ENCODE measurements at places on chromosomes 1 and 21. TPM values are rescaled to one million over a fixed set of nuclear protein-coding genes. Genes with fewer than 3 reads are reported as not detected.

Gene CR2
- not detected for total RNA-seq

Gene DENND1B
- total RNA-seq: 36.3 TPM

Gene GPR153
- 5.6 TPM for total RNA-seq

Gene SELE
- 0.46 TPM for total RNA-seq

Gene ERICH3
- 0.13 TPM for total RNA-seq

Gene ALDH9A1
- 72.6 TPM for total RNA-seq

DNA sequence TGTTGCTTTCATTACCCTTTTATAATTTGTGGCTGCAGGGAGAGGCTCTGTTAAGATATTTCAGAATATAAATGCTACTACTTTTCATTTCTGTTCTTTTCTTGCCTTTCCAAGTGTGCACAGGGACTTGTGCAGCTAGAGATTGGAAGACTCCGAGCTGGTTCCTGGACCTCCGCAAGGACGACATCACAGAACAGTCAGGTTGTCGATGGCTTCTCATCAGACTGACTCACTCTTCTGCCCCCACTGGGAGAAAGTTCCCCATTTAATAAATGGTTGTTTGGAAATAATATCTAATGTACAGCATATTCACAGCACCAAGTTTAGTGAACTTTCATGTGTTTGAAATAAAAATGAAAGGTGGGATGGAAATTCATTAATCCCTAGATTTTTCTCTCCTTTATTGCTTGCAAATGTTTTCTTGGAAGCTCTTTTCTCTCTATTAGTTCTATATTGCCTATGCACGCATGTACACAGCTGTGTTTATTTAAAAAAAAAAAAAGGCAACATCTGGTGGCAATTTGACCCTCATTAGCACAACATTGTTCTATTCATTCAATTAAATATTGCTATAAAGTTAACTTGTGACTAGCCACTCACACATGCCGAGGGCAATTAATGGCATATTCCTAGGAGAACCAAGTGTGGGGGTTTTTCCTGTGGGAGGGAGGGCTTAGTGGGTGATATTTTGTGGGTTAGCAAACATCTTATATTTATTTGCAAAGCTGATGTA is 77.5 kb upstream of the L1TD1 start:
- no peak for DNase-seq

GRCh38 chr1:50038237-50038809 is 14.6 kb upstream of the AGBL4 start:
- no peak for DNase-seq

- no peak for DNase-seq
Measured at GRCh38 chr1:164702664-164703063, 143.7 kb downstream of the PBX1 start.

DNA sequence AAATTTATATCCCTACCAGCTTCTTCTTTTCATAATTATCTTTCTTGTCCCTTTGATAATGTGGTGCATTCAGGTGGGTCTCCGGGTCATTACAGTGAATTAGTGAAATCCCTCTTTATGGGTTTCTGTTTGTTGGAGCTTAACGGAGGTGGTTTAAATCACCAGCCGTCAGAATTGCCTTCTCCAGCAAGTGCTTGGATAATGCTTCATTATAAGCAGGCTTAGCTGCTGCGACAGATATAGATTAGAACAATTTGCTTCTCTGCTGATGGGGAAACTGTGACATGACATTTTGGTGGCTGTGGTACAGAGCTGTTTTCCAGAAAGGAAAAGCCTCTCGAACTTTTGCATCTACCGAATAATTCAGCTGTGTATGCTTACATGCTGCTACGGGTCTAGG is 56.9 kb downstream of the KAZN start:
- DNase-seq: no peak

DNA sequence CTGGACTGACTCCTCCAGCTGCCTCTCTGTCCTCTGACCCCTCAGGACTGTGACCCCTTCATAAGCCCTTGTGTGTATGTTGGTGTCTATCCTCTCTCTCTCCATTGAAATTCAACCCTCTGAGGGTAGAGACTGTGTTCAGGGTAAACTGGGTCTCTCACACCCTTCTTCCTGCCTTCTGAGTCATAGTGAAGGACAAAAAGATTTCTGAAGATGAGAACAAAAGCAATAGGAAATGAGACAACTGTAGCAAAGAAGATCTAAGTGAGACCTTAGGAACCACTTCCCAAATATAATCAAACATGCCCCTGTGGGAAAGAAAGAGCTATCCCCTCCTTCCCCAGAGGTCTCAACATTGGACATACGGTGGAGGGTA is 16.9 kb downstream of the NUAK2 start:
- no peak for DNase-seq

GRCh38 chr1:47513393-47513792 is 75.5 kb downstream of the FOXD2 start:
- DNase-seq: no peak

DNA sequence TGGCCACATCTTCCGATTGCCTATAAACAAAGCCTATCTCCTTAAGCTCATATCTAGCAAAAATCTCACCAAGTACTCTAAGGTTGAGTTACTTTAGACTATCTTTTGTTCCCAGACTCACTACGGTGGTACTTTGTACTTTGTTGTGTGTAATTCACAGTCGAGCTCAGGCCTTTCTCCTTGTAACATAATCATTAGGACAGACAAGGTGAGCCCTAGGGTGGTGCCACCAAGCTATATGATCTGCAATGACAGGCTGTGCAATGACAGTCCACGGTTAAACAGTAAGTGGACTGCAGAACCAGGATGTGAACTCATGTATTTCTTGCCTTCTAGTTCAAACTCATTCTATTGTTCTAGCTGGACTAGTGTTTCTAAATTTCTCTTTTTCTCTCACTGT is 132.2 kb downstream of the UBE2U start:
- no peak for DNase-seq

DNA sequence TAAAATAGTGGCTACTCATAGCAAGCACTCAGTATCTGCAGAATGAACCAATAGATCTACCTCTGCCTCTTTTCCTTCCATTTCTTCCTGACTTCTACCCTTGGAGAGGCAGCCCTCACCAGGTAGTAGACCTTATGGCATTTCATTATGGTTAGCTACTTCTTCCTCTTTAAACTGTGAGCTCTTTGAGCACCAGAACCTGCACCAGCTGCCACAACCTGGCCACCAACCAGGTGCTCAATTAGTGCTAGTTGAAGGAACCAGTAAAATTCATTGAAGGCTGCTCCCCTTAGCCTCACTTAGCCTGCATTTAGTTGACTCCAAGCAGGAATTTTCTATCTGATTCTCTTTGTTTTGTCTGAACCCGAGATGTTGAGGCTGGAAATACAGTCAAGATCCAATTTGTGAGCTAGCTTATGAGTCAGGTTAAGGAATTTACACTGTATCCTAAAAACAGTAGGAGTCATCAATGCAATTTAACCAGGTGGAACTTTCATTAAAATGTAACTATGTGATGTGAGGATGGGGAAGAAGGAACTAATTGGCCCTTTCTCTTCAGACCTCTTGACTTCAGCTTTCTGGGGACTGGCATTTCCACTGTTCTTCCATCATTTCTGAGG is 81.5 kb upstream of the UBE2U start:
- DNase-seq: no peak

- DNase-seq: no peak
Measured at GRCh38 chr1:20840731-20841130, 53.6 kb upstream of the HP1BP3 start.

DNA sequence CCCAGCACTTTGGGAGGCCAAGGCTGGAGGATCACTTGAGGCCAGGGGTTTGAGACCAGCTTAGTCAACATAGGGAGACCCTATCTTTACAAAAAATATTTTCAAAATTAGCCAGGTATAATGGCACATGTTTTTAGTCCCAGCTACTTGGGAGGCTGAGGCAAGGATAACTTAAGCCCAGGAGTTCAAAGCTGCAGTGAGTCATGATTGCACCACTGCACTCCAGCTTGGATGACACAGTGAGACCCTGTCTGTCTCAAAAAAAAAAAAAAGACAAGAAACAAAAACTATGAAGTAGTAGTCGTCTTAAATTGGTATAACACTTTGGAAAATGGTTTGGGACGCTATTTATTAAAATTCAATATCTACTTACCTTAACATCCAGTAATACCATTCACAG is 7.7 kb downstream of the AIM2 start:
- no peak for DNase-seq

DNA sequence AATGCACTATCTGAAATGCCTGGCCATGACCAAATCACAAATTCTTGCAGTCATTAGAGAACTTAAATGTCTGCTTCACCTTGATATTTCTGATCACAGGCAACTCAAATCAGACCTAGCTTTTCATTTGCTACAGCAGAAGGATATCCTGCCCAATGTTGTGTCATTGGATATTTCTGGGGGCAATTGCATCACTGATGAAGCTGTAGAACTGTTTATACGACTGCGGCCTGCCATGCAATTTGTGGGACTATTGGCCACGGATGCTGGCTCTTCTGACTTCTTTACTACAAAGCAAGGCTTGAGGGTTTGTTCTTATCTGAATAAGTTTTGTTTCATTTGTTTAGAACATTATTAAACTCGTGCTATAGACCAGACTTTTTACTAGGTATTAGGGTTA is 14.9 kb downstream of the ZYG11A start:
- DNase-seq: no peak

DNA sequence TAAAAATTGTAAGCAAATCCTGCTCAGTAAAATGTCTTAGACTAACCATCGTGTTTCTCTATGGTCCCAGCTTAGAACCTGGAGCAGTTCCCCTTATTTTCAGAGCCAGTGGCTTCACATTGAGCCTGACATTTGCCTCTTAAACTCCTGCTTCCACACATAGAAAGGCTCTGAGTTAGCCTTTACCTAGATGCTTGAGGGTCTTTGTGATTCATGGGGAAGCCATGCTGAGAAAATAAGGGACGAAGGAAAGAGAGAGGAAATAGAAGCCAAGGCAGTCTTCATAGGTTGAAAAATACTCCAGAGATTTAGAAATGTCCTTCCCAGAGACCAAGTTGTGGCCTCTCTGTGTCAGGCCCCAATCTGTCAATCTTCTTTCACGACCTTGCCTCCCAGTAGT is 16.1 kb upstream of the RBBP5 start:
- no peak for DNase-seq

DNA sequence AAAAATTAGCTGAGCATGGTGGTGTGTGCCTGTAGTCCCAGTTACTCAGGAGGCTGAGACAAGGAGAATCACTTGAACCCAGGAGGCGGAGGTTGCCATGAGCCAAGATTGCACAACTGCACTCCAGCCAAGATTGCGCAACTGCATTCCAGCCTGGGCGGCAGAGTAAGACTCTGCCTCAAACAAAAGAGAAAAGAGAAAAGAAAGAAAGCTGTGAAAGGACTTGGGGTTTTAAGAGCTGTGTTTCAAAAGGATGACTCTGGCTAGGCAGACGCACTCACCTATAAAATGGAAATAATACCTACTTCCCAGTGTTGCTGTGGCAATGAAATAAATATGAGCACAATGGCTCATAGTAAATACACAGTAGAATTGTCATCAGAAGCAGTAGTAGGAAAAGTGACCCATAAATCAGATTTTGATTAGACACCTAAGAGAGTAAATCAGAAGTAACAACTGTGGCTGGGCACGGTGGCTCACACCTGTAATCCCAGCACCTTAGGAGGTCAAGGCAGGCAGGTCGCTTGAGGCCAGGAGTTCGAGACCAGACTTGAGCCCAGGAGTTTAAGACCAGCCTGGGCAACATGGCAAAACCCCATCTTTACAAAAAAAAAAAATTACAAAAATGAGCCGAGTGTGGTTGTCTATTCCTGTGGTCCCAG is 45.9 kb upstream of the PUM1 start:
- peak; percentile 57 for DNase-seq

DNA sequence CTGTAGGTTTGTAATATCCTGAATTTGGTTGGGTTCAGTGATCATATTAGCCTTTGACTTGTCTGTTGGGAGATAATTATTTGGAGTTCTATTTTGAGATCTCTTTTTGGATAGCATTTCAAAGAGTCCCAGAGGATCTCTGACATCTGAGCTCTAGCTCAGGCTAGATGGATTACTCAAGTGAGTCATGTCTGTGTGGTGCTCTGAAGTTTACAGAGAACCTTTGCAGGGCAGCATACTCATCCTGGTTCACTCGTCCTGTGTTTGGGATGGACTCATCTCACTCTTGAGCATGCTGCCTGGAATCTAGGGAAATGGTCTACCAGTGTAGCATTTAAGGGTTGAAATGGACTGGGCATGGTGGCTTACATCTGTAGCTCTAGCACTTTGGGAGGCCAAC is 29.4 kb upstream of the BMP8A start:
- no peak for DNase-seq

DNA sequence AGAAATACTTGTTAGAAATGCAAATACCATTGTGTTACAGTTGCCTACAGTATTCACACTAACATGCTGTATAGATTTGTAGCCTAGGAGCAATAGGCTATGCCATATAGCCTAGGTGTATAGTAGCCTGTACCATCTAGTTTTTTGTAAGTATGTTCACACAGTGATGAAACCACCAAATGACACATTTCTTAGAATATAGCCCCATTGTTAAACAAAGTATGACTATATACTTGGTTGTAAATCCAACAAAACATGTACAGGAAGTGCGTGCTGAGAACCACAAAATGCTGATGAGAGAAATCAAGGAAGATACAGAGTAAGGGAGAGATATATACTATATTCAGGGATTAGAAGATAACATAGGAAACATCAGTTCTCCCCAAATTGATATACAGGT is 92.2 kb downstream of the POU2F1 start:
- DNase-seq: no peak

GRCh38 chr1:48695161-48695560 is 81.5 kb downstream of the BEND5 start:
- no peak for DNase-seq

GRCh38 chr1:175750366-175751071 is 7.1 kb upstream of the TNR start:
- no peak for DNase-seq

DNA sequence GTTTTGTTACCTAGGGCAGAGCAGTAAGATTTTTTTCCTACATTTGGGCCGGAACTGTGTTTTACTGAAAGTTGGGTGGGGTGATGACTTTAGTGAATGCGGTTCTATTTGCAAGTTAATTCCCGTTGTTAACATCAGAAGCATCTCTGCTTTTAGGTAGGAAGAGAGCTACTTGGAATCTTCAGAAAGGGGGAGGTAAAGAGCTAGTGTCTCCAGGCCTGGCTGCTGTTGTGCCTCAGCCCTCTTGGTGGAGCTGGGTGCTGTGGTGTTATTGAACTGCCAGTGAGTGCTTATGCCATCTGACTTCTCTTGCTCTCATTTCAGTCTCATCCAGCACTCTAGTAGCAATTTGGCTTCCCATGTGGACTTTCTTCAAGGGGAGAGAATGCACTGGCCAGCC is 3.4 kb downstream of the KDM4A start:
- no peak for DNase-seq

- peak; percentile 55 for DNase-seq
Measured at GRCh38 chr1:155002464-155003226, at the start of gene ZBTB7B. ZBTB7B (plus strand) TSS chr1:155002802; CDS start chr1:155014661, 11,859 bp downstream.

DNA sequence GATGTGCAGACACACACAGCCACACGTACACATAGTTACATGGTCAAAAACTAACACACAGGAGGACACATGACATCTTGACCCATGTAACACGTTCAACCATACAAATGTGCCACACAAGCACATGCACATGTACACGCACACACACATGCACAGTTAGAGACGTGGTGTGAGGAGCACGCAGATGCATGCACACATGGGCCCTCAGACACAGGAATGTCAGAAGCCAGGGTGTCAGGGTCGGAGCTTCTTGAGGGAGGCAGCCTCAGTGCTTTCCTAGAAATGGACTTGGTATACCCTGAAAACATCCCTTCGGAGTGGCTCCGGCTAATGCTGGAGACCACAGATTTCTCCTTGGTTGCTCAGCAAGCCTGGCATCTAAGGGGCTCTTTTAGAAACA is 114.3 kb downstream of the DMRTB1 start:
- no peak for DNase-seq

GRCh38 chr21:32336711-32337110 is 38.1 kb downstream of the MRAP start:
- no peak for DNase-seq
